Thoracic aorta (tissue), 2 donors: ENCODE measurements at places on chromosomes 3 and 15. TPM values are rescaled to one million over a fixed set of nuclear protein-coding genes. Genes with fewer than 3 reads are reported as not detected.

Gene SLC12A1
- 0.85 TPM for total RNA-seq

- H3K27me3 ChIP-seq, result no peaks in the 10 kb centered on the region
- peaks cover 17% of the 10 kb centered on the region for H3K4me1 ChIP-seq
- no peak for DNase-seq
- no peaks in the 10 kb centered on the region for H3K36me3 ChIP-seq
- no peak overlapping the region for H3K27ac ChIP-seq
Observed at GRCh38 chr15:95298729-95299128, 1031.8 kb upstream of the NR2F2 start.

Gene PRRT3
- 3.3 TPM for total RNA-seq

Gene MYZAP
- 3.8 TPM for total RNA-seq

DNA sequence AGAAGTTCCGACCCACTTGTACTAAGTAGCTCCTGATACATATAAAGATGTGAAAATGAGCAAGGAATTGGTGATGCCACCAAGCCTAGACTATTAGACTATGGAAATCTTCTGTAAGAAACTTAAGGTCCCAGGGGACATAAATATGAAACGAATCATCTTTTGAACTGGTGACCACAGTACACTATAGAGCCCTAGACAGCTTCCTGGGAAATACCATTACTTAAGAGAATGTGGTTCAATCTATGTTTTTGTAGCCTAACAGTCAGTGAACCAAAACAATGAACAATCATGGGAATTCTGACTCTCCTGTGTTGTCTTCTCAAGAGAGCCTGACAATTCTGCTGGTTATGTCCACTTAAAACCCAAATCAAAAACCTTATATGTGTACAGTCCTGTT is 191.6 kb downstream of the GREM1 start:
- no peaks in the 10 kb centered on the region for H3K36me3 ChIP-seq
- no peaks in the 10 kb centered on the region for H3K27me3 ChIP-seq
- no peak for DNase-seq
- H3K4me3 ChIP-seq, result no peak overlapping the region

DNA sequence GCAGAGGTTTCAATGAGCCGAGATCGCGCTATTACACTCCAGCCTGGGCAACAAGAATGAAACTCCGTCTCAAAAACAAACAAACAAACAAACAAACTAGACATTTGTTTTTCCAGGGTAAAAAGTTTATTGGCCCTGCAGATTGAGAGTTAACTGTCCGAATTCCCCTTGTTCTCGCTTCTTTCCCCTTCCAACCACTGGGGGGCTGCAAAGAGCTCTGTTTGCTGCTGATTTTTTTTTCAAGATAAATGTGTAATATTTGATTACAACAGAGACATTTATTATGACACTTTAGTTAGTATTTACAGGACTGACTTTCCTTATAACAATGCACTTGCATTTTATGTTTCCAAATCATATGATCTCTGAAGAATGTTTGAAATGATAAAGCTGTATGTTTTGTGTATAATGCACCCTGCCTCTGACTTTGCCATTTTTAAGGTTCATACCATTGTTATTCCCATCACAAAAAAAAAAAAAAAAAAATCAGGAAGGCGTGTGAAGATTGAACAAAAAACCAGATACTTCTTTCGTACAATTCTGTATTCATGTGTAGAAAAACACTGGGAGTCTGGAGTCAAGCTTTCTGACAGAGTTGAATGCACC is 2.8 kb downstream of the CLSTN2 start:
- H3K27ac ChIP-seq, result no peak overlapping the region
- H3K36me3 ChIP-seq, result no peaks in the 10 kb centered on the region
- DNase-seq, result no peak
- H3K4me1 ChIP-seq, result peaks cover 24% of the 10 kb centered on the region

Gene EHHADH
- 3.1 TPM for total RNA-seq

DNA sequence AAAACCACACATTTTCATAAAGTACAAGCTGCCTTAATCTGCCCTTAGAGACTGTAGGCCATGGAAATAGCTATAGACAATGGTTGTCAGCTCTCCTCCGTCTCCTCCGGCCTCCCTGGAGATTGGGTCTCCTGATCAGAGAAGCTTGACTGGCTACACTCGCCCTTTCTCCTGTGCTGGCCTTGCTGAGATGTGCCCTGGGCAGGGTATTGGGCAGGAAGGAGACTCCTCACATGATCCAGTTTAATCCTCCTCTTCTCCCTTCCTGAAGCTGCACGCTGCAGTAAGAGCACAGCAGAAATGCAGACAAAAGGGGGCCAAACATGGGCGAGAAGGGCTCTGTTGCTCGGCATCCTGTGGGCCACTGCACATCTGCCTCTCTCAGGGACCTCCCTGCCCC is at the start of gene SLC24A5:
Gene SLC24A5, plus strand, starts transcription at position 246 of the 400 bp plus-strand sequence. Its CDS starts 55 bp downstream, at position 301.
- no peak within 1 kb of the TSS for H3K27ac ChIP-seq
- DNase-seq, result no peak
- H3K4me1 ChIP-seq, result no peaks in the 10 kb centered on the region
- no peaks in the 10 kb centered on the region for H3K27me3 ChIP-seq

DNA sequence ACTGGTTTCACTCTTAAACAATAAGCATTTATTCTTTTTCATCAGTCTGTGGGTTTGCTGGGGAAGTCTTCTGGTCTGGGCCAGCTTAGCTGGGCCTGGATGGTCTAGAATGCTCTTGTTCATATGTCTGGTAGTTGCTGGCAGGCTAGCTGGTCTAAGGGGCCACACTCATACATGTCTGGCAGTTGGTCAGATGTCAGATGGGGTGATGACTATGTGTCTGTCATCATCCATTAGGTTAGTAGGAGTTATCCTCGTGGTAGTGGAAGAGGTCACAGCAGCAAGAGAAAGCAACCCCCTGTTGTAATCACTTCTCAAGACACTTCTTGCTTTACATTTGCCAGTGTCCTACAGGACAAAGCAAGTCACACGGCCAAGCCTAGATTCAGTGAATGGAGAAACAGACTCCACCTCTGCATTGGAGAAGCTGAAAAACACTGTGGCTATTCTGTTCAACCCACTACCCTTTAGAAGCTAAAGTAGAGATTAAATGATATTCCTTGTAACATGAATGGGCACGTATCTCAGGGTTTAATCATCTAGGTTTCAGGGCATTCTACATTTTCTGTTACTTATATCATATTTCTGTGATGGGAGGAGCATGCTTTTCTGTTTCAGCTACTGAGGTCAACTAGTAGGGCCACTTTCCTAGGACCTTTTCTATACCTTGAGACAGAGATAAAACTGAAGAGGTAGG is 5.5 kb upstream of the ARID3B start:
- no peak for DNase-seq
- H3K27me3 ChIP-seq, result no peaks in the 10 kb centered on the region
- no peak overlapping the region for H3K27ac ChIP-seq
- H3K4me1 ChIP-seq, result peaks cover 9% of the 10 kb centered on the region

DNA sequence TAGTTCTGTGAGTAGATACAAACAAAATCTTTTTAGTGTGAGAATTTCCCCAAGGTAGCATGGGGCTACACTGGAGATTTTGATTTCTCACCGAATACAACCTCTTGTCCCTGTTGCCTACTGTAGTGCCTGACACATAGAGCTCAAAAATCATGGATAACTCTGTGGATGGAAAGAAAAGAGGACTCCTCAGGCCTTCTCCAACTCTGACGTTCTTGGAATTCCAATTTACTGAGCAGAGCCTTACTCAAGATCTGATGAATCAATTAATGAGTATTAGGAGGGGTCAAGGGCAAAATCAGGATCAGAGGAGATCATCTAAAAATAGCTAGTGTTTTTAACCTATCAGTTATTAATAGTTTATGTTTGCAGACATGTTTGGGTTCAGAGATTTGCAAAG is 46.7 kb upstream of the PYDC2 start:
- DNase-seq, result no peak
- no peaks in the 10 kb centered on the region for H3K4me1 ChIP-seq
- H3K27me3 ChIP-seq, result no peaks in the 10 kb centered on the region
- H3K27ac ChIP-seq, result no peak overlapping the region
- H3K4me3 ChIP-seq, result no peak overlapping the region
- no peaks in the 10 kb centered on the region for H3K36me3 ChIP-seq

DNA sequence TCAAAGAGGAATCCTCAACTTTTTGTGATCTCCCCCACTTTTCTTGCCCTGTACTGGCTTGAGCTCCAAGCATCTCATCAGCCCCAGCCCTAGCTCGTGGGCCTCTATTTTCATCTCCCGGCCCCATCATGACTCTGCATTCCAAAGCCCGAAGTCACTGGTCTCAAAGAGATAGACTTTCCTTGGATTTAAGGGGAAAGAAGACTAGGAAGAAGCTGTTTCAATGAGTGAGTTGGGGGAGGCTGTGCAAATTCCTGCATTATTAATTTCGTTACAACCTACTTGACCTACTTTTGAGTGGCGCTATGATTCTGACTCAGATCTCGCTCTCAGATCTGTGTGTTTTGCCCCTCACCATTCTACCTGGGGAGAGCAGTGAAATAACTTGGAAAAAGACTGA is 266.6 kb upstream of the TBL1XR1 start:
- no peak for DNase-seq
- H3K27ac ChIP-seq, result no peak overlapping the region
- H3K4me3 ChIP-seq, result no peak overlapping the region
- no peaks in the 10 kb centered on the region for H3K27me3 ChIP-seq
- no peaks in the 10 kb centered on the region for H3K36me3 ChIP-seq

GRCh38 chr3:177514611-177515499 is 317.6 kb upstream of the TBL1XR1 start:
- no peaks in the 10 kb centered on the region for H3K36me3 ChIP-seq
- H3K27ac ChIP-seq, result no peak overlapping the region
- H3K4me3 ChIP-seq, result no peak overlapping the region
- no peak for DNase-seq
- H3K27me3 ChIP-seq, result no peaks in the 10 kb centered on the region

GRCh38 chr15:97733373-97733772 is 227.1 kb upstream of the ARRDC4 start:
- no peaks in the 10 kb centered on the region for H3K36me3 ChIP-seq
- H3K27me3 ChIP-seq, result no peaks in the 10 kb centered on the region
- no peaks in the 10 kb centered on the region for H3K4me1 ChIP-seq
- DNase-seq, result no peak

DNA sequence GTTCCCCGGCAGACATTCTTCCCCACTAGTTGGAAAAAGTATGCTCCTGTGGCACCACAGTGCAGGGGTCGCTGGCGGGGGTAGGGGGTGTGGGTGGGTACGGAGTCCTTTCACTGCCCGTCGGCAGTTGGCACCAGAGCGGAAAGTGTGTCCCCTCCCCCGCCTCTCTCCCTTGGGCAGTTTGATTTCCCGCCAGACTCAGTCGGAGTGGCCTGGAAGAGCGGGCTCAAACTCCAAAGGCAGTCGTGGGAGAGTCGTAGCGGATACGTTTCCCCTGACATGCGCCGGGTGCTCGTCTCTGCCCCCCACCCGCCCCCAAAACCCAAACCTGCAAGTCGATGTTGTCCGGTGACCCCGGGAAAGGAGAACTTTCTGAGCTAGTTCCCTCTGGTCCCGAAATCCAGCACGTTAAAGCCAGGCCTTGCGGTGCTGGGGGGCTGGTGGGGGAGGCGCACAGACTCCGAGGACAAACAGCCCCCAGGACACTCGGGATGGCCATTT is 4.4 kb upstream of the FOXB1 start:
- H3K4me3 ChIP-seq, result no peak overlapping the region
- DNase-seq, result no peak
- peaks cover 11% of the 10 kb centered on the region for H3K4me1 ChIP-seq
- H3K27ac ChIP-seq, result no peak overlapping the region

Gene ZNF860
- total RNA-seq, result 0.81 TPM

DNA sequence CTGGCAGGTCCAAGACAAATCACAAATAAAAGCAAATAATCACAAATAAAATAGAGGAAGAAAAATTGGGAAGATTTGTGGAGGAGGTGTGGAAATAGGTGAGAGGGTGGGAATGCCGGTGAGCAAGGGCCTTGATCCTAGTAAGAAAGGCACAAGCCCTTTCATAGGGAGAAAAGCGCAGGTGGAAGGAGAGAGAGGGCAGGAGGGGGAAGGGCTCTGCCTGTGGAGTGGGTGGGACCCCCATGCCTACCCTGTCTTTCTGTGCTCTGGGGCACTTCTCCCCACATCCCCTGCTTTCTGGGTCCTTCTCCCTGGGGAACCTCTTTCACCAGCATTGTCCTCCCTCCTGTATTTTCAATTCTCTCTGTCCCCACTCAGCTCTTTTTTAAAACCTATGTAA is 711 bp upstream of the TGM5 start:
- H3K4me1 ChIP-seq, result no peaks in the 10 kb centered on the region
- H3K4me3 ChIP-seq, result no peak overlapping the region
- DNase-seq, result no peak
- no peaks in the 10 kb centered on the region for H3K27me3 ChIP-seq
- no peaks in the 10 kb centered on the region for H3K36me3 ChIP-seq
- H3K27ac ChIP-seq, result no peak overlapping the region

DNA sequence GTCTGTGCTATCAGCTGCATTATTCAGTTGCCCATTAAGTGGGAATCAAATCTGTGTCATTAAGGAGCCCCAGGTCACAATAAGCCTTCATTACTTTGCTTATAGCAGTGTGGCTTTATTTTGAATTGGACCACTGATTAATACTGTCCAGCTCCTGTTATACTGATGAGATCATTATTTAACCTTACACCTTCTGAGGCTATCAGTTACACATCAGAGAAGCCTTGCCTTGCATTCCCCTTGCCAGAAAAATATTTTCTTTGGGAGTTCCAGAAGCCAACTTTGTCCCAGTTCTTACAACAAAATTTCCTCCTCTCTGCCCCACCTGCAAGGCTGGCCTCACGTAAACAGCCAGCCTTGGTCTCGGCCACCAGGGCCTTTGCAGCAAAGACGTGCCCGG is 29.7 kb upstream of the ARNT2 start:
- no peak for DNase-seq
- H3K36me3 ChIP-seq, result no peaks in the 10 kb centered on the region
- H3K4me3 ChIP-seq, result no peak overlapping the region
- no peaks in the 10 kb centered on the region for H3K4me1 ChIP-seq

- H3K27me3 ChIP-seq, result no peaks in the 10 kb centered on the region
- no peak for DNase-seq
- H3K4me3 ChIP-seq, result no peak overlapping the region
- no peaks in the 10 kb centered on the region for H3K36me3 ChIP-seq
- H3K27ac ChIP-seq, result no peak overlapping the region
- H3K4me1 ChIP-seq, result peaks cover 8% of the 10 kb centered on the region
Observed at GRCh38 chr3:81713031-81713430, 48.4 kb downstream of the GBE1 start.

DNA sequence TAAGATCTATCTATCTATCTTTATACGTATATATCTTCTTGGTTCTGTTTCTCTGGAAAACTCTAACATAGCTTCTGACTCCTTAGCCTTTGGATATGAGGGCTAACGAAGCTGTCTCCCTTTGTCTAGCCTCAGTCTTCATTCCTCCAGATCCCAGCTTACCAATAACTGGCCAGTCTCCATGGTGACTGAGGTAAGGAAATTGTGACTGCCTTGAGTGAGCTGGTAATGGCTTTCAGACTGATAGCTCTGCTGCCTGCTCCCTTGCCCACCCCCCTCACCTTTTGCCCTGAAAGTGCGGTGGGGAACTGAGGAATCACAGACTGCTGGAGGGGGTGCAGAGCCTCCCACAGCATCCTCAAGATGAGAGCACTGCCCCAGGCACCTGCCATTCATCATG is 65.8 kb upstream of the ABHD17C start:
- no peaks in the 10 kb centered on the region for H3K36me3 ChIP-seq
- H3K4me3 ChIP-seq, result no peak overlapping the region
- H3K27me3 ChIP-seq, result no peaks in the 10 kb centered on the region
